RWPE1 (cell line): ENCODE measurements at places on chromosomes 3 and 15.
A peak's percentile ranks its signal among the peaks of the same experiment; 100 is the strongest.

DNA sequence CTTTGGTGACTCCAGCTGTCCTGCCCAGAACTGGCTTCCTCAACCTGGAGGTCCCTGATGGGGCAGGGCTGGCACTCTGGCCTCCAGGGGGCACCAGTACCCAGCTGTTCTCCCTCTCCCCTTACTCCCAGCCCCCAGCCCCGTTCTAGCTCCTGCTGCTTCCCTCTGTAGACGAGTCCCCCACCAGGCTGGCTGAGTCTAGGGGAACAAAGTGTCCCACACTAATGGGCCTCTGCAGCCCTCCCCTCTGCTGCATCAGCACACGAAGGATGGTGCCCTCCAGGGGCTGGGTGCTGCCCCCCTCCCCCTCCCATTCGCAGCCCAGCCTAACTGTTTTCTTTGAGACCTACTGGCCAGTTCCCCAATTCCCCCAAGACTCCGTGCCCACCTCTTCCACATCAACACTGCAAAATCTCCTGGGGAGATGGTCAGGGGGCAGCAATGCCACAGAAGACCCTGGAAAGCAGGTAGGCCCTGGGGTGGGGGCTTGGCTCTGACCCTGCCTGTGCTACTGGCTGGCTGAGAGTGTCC lies 4.2 kb downstream of the RHCG start:
- DNase-seq: peak; percentile 27

- DNase-seq: peak; percentile 46
These were observed 89.2 kb downstream of the RBPMS2 start for GRCh38 chr15:64686130-64686735.

- DNase-seq: peak; percentile 30
These were observed 51.5 kb downstream of the CFAP92 start for GRCh38 chr3:128942161-128942952.

DNA sequence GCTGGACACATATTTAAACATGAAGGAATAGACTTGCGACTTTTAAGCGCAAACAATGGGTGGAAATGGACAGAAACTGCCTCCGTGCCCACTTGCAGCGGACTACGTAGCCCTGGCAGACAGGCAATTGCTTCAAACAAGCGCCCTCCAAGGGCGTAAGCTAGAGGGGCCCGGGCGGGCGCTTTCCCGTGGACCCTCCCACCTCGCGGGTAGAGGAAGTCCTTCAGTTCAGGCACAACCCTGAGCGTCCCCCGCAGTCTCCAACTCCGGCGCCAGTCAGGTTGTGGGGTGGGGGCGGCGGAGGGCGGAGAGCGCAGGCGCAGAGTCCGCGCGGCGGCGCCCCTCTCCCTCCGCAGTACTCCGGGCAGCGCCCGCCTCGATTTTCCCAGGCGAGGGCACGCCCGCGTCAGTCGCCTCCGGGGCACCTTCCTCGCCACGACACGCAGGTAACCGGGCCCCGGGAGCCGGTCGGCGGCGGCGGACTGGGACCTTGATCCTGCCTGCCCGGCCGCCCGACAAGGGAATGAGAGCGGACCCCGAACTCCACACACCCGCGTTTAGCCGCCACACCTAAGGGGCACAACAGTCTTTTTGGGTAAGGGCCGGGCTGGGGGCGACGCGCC lies at the start of gene SLC35G2:
Gene SLC35G2, plus strand, starts transcription at position 358 of the 623 bp plus-strand sequence. CDS start 35,335 bp downstream, outside the sequence.
- DNase-seq: no peak

DNA sequence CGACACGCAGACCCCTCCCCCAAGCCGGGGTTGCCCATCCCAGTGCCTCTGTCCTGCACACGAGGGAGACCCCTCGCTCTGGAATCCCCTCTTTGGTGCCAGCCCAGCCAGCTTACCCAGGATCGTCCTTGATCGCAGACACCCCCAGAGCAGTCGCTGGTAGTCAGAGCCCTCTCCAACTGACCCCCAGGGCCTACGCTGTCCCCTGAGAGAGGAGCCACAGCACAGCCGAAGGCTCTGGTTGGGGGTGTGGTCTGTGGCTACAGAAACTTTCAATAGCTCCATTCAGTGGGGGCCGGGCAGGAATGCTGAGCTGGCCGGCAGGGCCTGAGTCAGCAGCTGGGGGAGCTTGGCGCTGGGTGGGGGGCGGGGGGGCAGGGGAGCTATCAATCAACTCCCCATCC lies at the start of gene LCTL:
Gene LCTL, minus strand, starts transcription at position 258 of the 404 bp plus-strand sequence. CDS start 633 bp downstream, outside the sequence.
- peak; percentile 19 for DNase-seq

DNA sequence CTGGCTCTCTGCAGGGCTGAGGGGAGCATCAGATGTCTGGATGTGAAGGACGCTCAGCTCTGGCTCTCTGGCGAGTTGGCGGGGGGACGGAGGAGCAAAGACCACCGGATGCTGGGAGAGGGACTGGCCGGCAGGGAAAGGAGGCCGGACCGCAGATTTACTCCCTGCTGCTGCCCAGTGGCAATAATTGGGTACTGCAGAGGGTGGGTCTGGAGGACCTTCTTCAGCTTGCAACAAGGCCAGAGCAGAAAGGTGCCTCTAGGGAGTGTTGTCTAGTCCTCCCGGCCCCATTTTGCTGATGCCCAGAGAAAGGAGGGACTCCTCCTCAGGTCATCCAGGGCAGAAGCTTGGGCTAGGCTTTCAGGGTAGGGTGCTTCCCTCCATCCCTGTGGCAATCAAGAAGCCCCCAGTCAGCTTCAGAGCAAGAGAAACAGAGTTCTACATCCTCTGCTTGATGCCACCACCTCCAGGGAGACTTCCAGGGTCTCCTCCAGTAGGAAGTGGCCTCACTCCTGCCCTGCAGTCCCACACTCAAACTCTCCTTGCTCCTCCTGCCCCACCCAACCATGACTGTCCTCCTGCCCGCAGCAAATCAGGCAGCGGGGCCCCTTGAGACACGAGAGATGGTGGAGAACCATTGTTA lies 20.3 kb upstream of the CSPG4 start:
- peak; percentile 50 for DNase-seq

GRCh38 chr3:49500205-49500731 lies 30.2 kb downstream of the DAG1 start:
- DNase-seq: no peak

DNA sequence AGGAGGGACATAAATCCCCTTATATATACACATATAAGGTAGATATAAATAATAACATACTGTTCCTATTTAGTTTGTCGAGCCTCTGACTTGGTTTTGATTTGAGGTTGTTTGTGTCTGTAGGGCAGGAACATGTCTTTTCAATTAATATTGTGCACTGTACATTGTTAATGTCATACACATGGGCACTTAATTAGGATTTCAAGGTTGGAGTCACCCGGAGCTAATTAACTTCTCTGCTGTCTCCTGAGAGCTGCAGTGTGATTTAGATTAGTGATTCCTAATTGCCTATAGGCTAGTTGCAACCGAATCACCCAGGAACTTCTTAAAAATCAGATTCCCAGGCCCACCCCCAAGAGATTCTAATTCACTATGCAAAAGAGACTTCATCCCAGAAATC lies 50.4 kb upstream of the FILIP1L start:
- no peak for DNase-seq

- DNase-seq: no peak
These were observed 56.4 kb downstream of the CRYGS start for GRCh38 chr3:186487819-186488218.
